ENCODE measurements at places on chromosomes 7 and 10.

- no peak for DNase-seq
Observed at GRCh38 chr7:146150153-146150552, 33.6 kb downstream of the CNTNAP2 start.

- DNase-seq: no peak
Observed at GRCh38 chr10:80614576-80615416, 77.1 kb downstream of the SH2D4B start.

GRCh38 chr10:97072851-97073665, 112.7 kb downstream of the SLIT1 start:
- DNase-seq: peak; percentile 46

- DNase-seq: no peak
Observed at GRCh38 chr10:57699944-57700343, 567.8 kb downstream of the IPMK start.

- no peak for DNase-seq
Observed at GRCh38 chr7:98864731-98865453, 4.9 kb downstream of the TMEM130 start.

DNA sequence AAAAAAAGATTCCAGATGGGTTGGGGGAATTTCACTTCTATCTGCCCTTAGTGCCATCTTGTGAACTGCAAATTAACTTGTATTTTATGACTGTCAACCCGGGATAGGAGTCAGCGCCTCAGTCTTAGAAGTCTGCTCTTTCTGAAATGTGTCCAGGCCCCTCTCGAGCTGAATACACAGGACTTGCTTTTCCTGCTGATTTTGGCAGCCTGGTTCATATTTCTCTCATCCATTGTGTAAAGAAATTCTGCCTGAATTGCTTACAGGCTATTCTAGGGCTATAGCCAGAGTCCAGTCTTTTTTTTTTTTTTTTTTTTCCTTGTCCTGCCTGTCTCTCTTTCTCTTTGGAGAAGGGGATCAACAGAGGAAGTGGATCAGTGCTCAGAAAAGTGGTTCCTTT, 24.6 kb downstream of the GATA3 start:
- no peak for DNase-seq

DNA sequence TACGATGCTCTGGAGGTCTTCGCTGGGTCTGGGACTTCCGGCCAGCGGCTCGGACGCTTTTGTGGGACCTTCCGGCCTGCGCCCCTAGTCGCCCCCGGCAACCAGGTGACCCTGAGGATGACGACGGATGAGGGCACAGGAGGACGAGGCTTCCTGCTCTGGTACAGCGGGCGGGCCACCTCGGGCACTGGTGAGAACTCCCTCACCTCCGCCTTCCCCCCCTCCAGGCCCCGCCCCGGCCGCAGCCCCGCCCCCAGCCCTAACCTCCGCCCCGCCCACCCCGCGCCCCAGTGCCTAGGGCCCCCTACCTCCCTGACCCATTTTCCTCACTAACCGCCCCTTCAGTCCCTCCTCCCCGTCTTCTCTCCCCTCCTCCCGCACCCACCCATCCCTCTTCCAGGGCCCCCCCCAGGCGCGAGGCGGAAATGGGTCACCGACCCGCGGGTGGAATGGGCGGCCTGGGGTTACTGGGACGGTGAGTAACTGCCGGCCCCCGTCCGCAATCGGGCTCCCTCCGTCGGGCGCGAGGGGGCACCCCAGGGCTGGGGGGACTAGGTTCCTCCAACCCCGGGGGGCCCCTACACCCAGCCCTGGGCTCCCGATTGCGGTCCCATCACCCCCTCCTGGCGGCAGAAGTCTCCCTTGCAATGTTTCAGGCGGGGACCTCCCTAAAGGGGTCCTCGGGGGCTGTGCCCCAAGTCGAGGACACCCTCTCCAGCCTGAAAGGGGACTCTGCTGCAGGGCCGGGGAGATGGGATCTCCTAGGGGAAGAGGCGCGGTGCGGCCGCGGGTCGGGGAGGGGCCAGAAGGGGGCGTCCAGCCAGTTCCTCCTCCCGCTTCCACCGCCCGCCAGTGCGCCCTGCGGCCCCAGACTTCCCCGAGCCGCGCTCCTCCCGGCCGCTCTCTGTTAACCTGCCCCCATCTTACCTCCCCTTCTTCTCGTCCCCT, 2.1 kb downstream of the PCOLCE start:
- peak; percentile 58 for DNase-seq

- DNase-seq: no peak
Observed at GRCh38 chr10:112059220-112059619, 124.3 kb downstream of the GPAM start.

DNA sequence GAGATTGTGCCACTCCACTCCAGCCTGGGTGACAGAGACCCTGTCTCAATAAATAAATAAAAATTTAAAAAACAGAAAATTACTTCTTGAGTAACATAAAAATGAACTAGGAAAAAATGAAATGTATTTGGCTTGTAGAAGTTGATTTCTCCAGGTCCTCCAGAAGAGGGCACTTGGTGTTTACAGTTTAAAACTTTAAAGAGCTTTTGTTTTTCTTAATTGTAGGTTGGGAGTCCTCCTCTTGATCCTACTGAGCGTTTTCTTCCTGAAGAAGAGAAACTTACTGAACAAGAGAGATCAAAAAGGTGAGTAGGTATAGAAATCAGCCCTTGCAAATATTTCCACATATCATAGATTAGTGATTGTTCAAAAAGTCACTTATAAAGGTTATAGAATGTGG, 16.2 kb downstream of the KIFBP start:
- DNase-seq: no peak

GRCh38 chr7:107946451-107946850, 55.5 kb downstream of the DLD start:
- no peak for DNase-seq

DNA sequence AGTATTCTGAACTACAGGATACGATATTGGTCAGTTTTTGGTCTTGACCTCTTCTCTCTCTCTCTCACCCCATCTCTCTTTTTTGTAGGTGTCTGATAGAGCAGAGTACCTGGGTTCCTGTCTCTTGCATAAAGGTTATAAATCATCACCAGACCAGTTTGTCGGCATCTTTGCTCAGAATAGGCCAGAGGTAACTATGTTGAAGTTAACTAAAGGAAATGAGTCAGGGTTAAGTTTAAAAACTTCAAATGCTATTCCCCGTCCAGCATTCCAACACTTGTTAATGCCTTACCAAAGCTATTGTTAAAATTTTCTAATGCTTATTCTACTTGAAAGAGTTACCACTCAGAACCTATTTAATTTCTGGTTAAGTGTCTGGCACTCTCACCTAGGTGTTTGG, 30.7 kb downstream of the ACSL5 start:
- DNase-seq: no peak

DNA sequence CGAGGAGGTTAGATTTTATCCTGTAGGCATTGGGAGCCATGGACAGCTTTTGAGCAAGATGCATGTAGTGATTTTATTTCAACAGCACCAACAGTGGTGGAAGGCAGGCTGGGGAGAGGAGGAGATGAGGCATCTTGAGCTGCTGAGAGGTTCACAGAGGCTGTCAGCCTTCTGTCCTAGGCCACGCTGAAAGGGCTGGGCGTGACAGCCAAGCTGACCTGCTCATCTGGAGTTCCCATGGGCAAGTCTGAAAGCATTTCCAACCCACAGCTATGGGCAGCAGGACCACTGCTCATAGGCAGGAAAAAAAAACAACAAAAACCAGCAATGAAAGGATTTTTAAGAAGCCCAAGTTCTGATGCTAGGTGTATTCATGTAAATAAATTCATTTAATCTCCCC, 7.7 kb downstream of the NEURL1 start:
- DNase-seq: no peak

DNA sequence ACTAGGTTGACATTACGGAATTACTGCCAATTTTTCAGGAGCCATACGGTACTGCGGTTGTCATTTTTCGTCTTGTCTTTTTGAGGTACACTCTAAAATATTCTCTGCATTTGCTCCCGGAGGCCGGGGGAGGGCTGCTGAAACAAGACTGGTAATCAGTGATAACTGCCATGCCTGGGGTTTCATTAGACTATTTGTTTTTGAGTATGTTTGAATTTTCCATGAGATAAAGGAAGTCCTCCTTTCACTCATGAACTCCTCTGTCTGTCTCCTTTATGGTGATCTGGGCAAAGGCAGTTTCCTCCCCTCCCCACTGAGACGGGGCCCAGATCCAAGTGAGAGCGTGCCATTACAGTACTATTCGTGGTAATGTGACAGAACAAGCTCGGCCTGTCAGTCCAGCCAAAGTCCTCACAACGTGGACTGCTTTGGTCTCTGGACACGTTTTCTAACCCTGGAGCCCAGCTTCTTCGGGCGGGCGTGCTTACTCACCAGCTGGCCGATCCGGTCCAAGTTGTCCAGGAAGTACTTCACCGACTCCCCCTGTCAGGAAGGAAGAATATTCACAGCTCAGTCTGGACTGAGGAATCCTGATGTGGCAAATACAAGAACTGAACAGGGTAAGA, 45.1 kb downstream of the AMZ1 start:
- no peak for DNase-seq

DNA sequence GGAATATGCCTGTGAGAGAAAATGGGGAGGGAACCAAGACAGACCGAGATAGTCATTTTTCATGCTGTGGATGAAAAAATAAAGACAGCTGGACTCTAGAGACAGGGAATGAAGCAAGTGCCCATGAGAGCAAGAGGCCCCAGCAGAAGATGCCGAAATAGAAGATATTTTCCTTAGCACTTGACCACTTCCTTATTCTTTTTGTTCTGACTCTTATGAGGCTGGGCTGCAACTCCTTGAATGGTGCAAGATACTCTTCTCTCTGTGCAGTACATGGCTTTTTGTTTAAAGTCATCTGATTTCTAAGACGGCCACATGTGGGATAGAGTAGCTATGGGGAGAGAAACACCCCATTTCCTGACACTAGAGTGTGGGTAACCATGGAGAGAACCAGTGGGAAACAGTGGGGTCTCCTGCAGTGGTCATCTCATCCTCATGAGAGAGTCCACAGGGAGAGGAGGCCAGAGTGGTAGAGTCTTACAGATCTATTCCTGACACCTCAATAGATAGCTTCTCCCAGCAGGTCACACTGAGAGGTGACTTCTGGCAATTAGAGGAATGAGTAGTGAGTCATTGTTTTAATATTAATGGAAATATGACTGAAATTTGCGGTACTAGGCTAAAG, 18.0 kb upstream of the VCL start:
- DNase-seq: no peak

DNA sequence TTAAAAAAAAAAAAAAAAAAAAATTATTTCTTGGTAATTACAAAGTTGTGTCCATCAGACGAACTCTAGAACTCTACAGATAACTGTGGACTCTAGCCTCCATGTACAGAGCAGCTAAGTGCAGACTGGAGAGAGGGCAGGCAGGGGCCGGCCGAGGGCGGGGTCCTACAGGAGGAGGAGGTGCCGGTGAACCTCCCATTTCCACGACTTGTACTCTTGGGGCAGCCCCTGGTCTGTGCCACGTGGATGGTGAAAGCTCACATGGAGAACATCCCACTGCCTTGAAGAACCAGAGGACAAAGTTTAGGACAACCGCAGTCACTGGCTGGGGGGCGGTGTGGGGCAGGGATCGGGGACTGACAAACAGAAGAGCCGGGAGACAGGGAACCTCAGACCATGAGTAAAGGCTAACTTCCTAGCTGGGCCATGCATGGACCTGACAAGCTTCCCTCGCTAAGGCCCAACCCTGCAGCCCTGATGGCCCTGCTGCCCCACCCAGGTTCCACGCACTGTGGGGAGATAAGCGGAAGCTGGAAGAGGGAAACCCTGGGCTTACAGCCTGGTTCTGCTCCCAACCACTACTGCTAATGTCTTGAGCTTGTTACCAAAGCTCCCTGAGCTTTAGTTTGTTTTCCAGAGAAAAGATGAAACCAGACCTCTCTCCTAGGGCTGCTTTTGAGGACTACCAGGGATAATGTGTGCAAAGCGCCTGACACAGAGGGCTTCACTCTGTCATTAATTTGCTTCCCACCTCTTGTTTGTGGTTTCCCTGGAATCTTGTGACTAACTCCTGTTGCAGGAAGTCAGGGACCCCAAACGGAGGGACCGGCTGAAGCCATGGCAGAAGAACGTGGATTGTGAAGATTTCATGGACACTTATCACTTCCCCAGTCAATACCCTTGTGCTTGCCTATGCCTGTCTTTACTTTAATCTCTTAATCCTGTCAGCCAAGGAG, 16.1 kb upstream of the SEC61G start:
- DNase-seq: no peak
